ENCODE measurements at places on chromosomes 2 and 18. TPM values are rescaled to one million over a fixed set of nuclear protein-coding genes. Genes with fewer than 3 reads are reported as not detected.
A peak's percentile ranks its signal among the peaks of the same experiment; 100 is the strongest.

The UCN gene
- total RNA-seq = 1.5 TPM

DNA sequence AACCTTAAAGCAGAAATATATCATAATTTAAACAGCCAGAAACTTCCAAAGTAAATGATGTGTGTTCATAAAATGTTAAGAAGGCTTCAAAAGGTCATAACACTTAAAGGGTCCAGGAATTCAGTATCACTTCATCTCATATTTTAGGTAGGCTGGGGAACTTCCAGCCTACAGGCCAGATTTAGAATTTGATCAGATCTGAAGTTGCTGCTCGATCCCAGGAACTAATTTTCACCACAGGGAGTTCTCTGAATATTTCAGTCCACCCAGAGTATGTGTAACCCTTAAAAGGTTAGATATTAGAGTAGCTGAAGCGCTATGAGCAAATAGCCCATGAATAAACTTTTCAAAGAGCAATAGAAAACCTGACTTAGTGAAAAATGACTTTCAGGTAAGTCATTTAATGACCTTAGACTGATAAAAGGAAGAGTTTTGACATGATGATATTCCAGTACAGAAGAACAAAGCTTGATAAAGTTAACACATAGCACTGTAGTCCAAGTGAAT is 1.7 kb downstream of the WIPF1 start:
- peaks cover 3% of the 10 kb centered on the region for H3K36me3 ChIP-seq
- H3K4me3 ChIP-seq = no peak overlapping the region
- no peaks in the 10 kb centered on the region for H3K27me3 ChIP-seq
- no peak overlapping the region for H3K27ac ChIP-seq
- no peak for DNase-seq

DNA sequence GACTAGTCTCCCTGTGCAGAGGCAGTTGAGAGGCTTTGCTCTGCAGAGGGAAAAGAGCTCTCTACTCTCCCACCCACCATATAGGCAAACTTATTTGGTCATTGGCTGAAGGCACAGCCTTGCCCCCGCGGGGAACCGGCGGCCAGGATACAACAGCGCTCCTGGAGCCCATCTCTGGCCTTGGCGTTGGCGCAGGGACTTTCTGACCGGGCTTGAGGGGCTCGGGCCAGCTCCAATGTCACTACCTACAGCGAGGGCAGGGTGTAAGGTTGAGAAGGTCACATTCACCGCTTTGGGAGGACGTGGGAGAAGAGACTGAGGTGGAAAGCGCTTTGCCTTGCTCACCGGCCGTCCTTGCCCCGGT is 2.2 kb downstream of the ONECUT2 start:
- H3K4me3 ChIP-seq = peak overlapping the region; percentile 82
- H3K27ac ChIP-seq = no peak overlapping the region
- no peaks in the 10 kb centered on the region for H3K4me1 ChIP-seq
- H3K36me3 ChIP-seq = no peaks in the 10 kb centered on the region

DNA sequence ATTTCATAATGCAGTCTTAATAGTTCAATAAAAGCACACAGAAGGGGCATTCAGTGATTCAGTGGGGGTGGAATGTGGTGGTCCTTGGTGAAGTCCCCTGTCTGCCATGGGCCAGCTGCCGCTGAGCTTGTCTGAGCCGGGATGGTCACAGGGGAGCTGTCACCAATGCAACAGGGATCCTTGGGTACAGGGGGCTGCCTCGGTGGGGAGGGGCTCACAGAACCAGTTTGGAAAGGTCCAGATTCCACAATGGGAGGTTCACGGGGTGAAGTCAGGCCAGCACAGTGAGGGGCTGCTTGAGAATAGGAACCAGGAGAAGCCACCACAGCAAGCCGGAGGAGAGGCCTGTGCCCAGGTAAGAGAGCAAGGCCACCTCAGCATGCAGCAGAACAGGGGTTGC is 75.4 kb downstream of the GYPC start:
- DNase-seq = no peak
- H3K36me3 ChIP-seq = no peaks in the 10 kb centered on the region
- H3K27me3 ChIP-seq = no peaks in the 10 kb centered on the region
- no peaks in the 10 kb centered on the region for H3K4me1 ChIP-seq
- no peak overlapping the region for H3K27ac ChIP-seq

The HDLBP gene
- total RNA-seq = 364 TPM

The ALK gene
- total RNA-seq = not detected

GRCh38 chr2:242013771-242014170 is 144.2 kb downstream of the RTP5 start:
- no peak overlapping the region for H3K4me3 ChIP-seq
- no peaks in the 10 kb centered on the region for H3K36me3 ChIP-seq
- H3K27ac ChIP-seq = no peak overlapping the region
- DNase-seq = no peak
- H3K4me1 ChIP-seq = no peaks in the 10 kb centered on the region

DNA sequence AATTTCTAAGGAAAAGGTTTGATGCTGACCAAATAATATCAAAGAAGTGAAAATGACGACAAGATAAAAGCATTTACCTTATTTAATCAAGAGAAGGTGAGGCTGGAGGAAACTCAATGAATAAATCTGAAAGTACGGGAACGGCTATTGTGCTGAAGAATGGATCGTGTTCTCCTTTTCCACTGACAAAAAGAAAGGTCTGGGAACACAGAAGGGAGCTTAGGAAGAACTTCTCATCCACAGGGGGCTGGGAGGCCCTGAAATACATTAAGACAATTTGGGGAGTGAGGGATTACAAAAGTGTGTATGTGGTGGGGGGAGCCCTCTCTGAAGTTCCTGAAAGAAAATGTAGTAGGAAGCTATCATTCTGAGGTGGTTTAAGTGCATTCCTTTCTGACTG is 582.3 kb downstream of the SLC4A3 start:
- no peak overlapping the region for H3K4me3 ChIP-seq
- no peaks in the 10 kb centered on the region for H3K27me3 ChIP-seq

GRCh38 chr2:10028988-10029874 is 14.1 kb upstream of the KLF11 start:
- no peak overlapping the region for H3K27ac ChIP-seq
- peak; percentile 68 for DNase-seq
- peaks cover 4% of the 10 kb centered on the region for H3K4me1 ChIP-seq
- no peaks in the 10 kb centered on the region for H3K27me3 ChIP-seq
- H3K36me3 ChIP-seq = no peaks in the 10 kb centered on the region

The GAL3ST2 gene
- total RNA-seq = 0.37 TPM

The FSHR gene
- not detected for total RNA-seq

- no peaks in the 10 kb centered on the region for H3K27me3 ChIP-seq
- peaks cover 11% of the 10 kb centered on the region for H3K36me3 ChIP-seq
- no peak overlapping the region for H3K27ac ChIP-seq
- peaks cover 8% of the 10 kb centered on the region for H3K4me1 ChIP-seq
- no peak overlapping the region for H3K4me3 ChIP-seq
- no peak for DNase-seq
Measured at GRCh38 chr2:8889978-8890377, 52.6 kb upstream of the KIDINS220 start.

DNA sequence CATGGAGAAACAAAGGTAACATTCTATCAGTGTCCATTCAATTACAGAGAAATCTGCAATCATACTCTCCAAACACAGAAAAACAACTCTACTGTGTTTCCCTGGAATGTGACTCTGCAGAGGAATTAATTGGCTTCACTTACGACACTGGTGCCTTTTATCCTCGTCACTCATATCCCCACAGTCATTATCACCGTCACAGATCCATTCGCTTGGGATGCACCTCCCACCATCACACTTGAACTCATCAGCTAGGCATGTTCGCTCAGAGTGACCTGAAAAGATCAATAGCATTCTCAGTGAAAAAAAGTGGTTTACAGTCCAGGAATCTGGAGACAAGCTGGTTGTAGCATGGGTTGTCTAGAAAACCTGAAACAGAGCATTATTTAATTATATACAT is 124.3 kb downstream of the DHRS9 start:
- no peak for DNase-seq
- H3K27me3 ChIP-seq = no peaks in the 10 kb centered on the region
- peaks cover 2% of the 10 kb centered on the region for H3K4me1 ChIP-seq
- no peaks in the 10 kb centered on the region for H3K36me3 ChIP-seq

The ZNG1B gene
- total RNA-seq = 41.7 TPM

GRCh38 chr2:29022679-29023078 is 41.6 kb downstream of the TOGARAM2 start:
- no peaks in the 10 kb centered on the region for H3K27me3 ChIP-seq
- no peak overlapping the region for H3K27ac ChIP-seq
- H3K36me3 ChIP-seq = no peaks in the 10 kb centered on the region
- no peak overlapping the region for H3K4me3 ChIP-seq

GRCh38 chr18:38940863-38941531 is 1375.4 kb upstream of the CELF4 start:
- H3K27me3 ChIP-seq = no peaks in the 10 kb centered on the region
- no peak overlapping the region for H3K4me3 ChIP-seq
- peaks cover 2% of the 10 kb centered on the region for H3K4me1 ChIP-seq
- peaks cover 4% of the 10 kb centered on the region for H3K36me3 ChIP-seq

DNA sequence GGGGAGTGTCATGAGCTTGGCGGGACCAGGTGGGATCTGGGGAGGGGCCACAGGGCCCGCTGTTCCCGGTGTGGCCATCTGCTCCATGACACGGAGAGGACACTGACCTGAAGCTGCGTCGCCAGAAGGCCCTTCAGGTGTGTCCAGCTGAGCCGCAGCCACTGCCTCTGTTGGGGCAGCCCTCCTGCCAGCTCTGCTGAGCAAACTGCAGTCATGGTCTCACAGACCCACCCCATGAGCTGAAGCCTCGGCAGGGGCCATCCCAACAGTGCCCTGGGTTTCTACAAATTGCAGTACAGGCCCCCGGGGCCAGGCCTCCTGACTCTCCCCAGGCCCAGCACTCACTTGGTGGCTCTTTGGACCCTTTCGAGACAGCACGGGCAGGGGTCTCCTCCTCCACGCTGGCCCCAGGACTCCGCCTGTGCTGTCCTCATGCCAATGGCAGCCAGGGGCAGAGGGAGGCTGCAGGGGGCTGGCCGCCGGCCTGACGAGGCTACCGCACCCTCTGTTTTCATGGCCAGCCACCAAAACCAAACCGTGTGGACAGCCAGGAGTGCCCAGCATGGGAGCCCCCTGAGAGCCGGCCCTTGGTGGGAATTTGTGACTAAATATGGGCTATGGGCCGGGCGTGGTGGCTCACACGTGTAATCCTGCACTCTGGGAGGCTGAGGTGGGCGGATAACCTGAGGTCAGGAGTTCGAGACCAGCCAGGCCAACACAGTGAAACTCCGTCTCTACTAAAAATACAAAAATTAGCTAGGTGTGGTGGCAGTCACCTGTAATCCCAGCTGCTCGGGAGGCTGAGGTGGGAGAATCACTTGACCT is 175.2 kb upstream of the SALL3 start:
- peaks cover 2% of the 10 kb centered on the region for H3K36me3 ChIP-seq
- DNase-seq = no peak
- H3K27ac ChIP-seq = no peak overlapping the region
- no peaks in the 10 kb centered on the region for H3K27me3 ChIP-seq
- no peaks in the 10 kb centered on the region for H3K4me1 ChIP-seq

GRCh38 chr18:74930616-74931015 is 278.3 kb downstream of the PTGR3 start:
- H3K27ac ChIP-seq = no peak overlapping the region
- no peaks in the 10 kb centered on the region for H3K36me3 ChIP-seq
- no peak overlapping the region for H3K4me3 ChIP-seq
- DNase-seq = no peak
- H3K4me1 ChIP-seq = peaks cover 6% of the 10 kb centered on the region
- H3K27me3 ChIP-seq = no peaks in the 10 kb centered on the region

The DNAJC10 gene
- total RNA-seq = 119 TPM

DNA sequence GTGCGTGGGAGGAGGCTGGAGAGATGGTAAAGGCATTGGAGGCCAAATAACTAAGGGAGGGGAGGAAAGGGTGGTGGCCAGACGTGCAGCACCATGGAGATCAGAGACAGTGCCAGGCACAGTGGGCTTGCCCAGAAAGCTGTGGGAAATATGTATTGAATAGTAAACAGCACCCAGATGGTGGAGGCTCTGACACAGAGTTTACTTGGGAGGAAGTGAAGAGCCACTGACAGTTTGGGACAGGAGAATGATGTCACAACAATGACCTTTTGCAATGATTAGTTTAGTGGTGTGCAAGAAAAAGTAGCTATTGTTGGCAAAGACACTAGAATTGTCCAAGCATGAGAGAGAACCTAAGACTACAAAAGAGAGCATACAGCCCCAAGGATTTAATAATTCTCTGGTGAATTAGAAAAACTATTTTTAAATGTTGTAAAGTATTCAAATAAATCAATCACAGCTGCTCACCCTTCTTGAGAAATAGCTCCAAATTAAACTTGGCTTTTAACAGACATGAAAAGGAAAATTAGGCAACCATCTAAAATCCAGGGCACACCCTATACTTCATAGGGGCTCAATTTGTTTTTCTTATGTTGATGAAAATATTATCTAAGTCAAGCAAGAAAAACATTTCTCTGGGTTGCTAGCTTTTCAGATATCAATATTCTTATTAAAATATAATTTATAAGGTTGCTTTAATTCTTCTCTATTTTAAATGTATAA is 458.7 kb upstream of the HNRNPA3 start:
- no peak overlapping the region for H3K4me3 ChIP-seq
- H3K27me3 ChIP-seq = no peaks in the 10 kb centered on the region
- no peaks in the 10 kb centered on the region for H3K36me3 ChIP-seq
- no peak overlapping the region for H3K27ac ChIP-seq
- no peaks in the 10 kb centered on the region for H3K4me1 ChIP-seq

DNA sequence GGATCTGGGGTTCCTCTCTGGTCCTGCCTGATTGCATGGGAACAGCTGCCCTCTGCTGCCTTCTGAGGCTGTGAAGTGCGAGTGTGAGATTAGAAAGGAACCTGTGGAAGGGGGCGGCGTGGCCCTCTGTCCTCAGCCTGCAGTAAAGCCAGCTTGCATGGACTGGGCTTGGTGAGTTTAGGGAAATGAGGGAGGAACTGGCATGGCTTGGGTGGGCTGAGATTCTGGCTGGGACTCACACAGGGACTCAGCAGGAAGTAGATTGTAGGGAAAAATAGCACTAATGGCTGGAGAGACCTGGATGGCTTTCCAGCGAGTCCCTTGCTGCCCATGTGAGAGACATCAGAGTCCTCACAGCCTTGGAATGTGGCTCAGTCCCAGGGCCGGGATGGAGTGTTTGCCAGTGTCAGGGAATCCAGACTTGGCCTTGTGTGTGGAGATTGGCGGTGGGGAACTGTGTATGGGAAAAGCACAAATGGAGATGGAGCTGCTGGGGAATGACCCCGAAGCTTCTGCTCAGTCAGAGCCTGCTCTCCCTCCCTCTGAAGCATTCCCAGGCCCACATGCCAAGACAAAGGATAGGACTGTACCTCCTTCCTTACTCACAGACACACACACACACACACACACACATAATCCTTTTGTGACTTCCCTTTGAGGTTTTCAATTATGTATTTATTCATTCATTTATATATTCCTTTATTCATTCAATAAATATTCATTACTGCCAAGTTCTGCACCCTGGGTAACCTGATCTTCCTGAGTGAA is 115.4 kb downstream of the ACAA2 start:
- no peaks in the 10 kb centered on the region for H3K27me3 ChIP-seq
- 0 out of 2 replicates have a peak, but pooled peaks cover 2% of the 10 kb centered on the region for H3K4me1 ChIP-seq
- no peaks in the 10 kb centered on the region for H3K36me3 ChIP-seq
- H3K4me3 ChIP-seq = no peak overlapping the region
- H3K27ac ChIP-seq = no peak overlapping the region
- DNase-seq = peak; percentile 55

The GPR148 gene
- not detected for total RNA-seq
